ENCODE measurements at places on chromosomes 5 and 9.

DNA sequence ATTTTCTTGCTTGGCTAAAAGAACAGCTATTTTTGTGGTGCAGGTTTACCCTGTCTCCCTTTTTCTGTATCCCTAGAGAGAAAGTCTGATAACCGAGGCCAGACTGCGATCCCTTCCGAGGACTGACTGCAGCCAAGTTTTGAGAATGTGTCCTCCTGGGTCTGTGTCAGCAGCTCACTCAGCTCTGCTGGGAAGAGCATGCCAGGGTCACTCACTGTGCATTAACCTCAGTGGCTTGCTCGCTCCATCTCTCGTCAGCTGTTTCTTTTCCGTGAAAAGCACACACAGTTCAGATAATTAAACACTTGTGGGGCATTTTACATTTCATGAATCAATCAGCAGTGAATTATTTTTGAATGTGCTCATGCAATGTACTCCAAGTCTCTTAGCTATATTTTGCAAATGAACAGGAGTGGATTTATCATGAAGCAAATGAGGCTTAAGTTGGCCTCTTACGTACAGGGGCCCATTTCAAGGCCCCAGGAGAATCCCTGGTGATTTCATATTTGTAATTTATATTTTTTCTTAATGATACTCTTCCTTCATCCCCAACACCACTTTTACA lies 252.1 kb downstream of the SMARCA2 start:
- no peak for DNase-seq

DNA sequence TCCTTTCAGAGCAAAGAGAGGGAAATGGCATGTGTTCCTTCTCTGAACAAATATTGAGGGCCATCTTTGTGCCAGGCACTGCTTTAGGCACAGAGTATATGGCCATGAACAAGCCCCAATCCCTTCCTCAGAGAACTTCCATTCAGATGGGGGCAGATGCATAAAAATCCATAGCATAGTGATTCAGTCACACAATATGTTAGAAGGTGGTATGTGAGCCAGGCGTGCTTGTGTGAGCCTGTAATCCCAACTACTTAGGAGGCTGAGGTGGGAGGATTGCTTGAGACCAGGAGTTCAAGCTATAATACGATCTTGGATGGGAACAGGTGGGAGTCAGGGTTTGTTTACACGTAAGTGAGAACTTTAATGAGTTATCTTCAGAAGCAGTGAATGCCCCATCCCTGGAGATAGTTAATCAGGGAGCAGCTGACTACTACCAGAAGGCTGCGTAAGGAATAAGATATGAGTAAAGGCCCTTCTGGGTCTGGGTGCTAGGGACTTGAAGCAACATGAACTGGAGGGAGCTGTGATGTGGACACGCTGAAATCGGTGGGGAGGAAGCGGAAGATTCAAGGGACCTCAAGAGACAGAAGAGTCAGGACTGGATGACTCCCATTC lies 27.1 kb downstream of the NANS start:
- no peak for DNase-seq

GRCh38 chr5:66960369-66961137 lies 236.0 kb downstream of the CD180 start:
- no peak for DNase-seq

DNA sequence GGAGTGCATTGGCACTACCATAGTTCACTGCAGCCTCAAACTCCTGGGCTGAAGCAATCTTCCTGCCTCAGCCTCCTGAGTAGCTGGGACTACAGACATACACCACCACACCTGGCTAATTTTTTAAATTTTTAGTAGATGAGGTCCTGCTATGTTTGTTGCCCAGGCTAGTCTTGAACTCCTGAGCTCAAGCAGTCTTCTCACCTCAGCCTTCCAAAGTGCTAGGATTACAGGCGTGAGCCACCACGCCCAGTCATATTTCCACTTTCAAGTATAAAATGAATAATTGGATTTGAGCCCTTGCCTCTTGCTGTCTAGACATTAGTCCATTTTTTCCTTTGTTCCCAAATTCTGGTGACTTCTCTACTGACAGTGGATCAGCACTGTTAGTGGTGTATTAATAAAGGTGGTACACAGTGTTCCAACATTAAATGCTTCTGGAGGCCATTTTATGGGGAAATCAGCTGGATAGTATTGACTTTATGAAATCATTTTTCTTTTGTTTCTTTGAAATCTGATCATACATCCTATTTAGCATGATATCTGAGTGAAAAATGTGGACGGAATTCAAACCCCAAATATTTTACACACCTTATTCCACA lies 15.9 kb downstream of the ATP6V0E1 start:
- DNase-seq: no peak

DNA sequence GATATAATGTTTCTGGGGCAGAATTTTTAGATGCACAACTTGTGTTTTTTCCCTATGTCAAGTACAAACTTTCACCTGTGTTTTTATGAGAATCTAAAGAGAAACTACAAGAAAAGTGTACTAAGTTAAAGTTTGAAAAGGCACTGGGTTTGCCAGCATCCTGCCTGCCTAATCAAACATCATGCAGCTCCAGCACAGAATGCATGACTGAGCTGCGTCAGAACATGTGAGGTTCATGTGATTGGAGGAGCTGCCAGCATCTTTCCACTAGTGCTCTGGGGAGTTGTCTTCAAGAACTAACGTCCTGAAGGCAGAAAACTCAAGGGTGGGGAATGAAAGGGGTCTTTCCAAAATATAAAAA lies 46.1 kb upstream of the RIC1 start:
- DNase-seq: peak; percentile 26

DNA sequence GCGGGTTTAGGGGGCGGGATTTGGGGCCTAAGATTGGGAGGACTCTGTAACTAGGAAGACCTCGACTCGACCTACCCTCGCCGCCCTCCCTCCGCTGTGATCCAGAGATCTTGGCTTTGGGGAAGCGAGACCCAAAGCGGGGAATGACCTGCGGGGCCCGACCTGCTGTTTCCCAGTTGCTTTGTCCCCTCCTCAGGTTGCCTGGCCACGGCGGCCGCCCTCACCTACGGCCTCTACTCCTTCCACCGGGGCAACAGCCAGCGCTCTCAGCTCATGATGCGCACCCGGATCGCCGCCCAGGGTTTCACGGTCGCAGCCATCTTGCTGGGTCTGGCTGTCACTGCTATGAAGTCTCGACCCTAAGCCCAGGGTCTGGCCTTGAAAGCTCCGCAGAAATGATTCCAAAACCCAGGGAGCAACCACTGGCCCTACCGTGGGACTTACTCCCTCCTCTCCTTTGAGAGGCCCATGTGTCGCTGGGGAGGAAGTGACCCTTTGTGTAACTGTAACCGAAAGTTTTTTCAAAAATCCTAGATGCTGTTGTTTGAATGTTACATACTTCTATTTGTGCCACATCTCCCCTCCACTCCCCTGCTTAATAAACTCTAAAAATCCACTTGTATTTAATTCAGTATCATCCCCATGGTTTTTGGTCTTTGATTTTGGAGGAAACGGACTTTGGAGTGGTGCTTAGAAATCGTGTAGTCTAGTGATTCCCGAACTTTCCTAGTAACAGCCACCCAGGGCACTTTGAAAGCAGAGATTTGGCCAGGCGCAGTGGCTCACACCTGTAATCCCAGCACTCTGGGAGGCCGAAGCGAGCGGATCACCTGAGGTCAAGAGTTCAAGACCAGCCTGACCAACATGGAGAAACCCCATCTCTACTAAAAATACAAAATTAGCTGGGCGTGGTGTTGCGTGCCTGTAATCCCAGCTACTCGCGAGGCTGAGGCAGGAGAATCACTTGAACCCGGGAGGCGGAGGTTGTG lies 878 bp downstream of the HIGD2A start:
- DNase-seq: no peak
